ENCODE measurements at places on chromosomes 4 and X.

- DNase-seq = no peak
These were observed 64.4 kb upstream of the NAP1L5 start for GRCh38 chr4:88761861-88762523.

GRCh38 chrX:130623518-130623917 lies 221.7 kb downstream of the RBMX2 start:
- DNase-seq = no peak

DNA sequence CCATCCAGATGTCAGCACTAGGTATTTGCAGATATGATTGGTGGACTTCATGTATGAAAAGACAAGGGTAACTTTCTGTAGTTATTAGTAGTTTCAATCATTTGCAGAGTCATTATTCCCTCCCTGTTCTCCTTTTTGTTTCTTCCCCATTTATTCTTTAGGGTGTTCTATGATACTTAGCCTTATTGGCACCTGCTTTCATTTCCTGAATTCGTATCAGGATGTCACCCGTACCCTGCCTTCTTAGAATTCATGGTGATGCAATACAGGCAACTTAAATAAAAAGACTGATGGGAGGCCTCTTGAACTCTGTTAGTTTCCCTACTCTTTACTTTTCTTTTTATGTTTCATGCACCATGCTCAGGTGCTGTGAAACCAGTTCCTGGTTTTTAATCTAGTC lies 24.2 kb downstream of the MAGED1 start:
- no peak for DNase-seq

DNA sequence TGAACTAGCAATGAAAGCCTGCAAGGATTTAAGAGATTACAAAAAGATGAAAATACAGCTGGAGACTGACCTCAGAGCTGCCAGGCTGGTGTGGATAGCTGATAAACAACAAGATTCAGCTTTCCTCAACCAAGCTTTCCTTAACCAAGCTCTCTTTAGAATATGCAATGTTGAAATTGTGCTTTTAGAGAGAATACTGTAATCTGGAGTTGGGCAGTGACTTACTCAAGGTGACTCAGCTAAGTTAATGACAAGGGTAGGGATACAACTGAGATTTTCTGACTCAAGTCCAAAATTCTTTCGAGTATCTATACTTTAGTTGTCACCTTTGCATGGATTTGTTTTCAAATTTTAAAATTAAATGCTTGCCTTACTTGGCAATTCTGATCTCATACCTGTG lies 98.0 kb downstream of the AMMECR1 start:
- no peak for DNase-seq

DNA sequence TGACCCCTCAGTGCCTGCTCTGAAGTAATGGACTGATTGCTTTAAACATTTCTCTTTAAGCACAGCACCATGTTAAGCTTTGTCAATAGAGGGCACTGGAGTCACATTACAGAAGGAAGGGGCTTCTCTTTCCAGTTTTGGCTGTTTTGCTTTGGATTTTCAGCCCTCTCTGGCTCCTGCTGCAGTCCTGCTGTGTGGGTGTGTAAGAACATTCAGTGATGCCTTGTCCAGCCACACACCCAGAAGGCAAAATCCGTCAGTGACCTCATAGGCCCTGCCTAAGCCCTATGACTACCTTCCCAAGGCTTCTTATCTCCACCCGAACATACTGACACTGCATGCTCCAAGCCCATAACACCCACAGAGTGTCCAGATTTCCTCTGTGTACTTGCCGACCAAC lies 215.3 kb upstream of the CTSO start:
- DNase-seq = no peak

- DNase-seq = no peak
These were observed 12.8 kb upstream of the NSUN7 start for GRCh38 chr4:40736910-40737309.

All from activated CD4-positive, alpha-beta T cell treated with anti-CD3 and anti-CD28 coated beads for 24 hours (primary cell).